Endothelial cell of umbilical vein (primary cell): ENCODE measurements at places on chromosomes 3 and 15. TPM values are rescaled to one million over a fixed set of nuclear protein-coding genes. Genes with fewer than 3 reads are reported as not detected.

GRCh38 chr15:78034495-78035191 is 42.9 kb downstream of the TBC1D2B start:
- peak; percentile 42 for DNase-seq

DNA sequence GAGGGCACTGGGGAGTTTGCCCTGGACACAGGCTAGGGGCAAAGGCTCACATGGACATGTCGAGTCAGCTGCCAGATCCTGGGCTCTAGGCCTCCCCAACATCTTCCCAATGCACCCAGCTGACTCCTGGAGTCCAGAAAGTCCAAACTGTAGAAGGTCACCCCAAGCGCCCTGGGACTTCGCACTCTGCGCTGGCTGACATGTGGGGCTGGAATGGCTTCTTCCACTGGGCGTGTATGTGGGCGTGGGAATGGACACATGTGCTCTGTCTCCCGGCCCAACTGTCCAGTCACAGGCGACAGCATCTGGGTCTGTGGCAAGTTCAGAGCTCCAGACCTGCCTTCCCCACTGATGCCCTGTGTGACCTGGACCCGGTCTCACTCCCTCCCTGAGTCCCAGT is 13.2 kb upstream of the FURIN start:
- no peak for DNase-seq

GRCh38 chr3:73447111-73447510 is 177.6 kb downstream of the PDZRN3 start:
- DNase-seq, result no peak

GRCh38 chr3:65781594-65781993 is 257.1 kb downstream of the MAGI1 start:
- no peak for DNase-seq

DNA sequence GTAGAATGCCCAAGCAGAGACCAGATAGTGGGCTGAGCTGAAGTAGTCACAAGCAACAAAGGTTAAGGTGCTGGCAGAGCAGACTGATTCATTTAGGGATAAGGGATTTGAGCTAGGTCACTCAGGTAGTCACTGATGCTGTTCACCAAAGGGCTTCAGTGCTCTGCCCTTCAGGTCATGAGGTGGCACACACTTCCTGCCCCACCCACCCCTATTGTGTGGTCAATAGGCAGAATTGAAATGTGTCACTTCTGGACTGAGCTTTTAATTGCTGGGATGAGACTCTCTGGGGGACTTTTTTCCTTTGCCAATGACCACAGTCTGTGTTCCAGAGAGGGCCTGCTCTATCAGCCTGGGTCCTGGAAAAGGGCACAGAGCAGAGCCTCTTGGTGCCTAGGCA is 2.9 kb upstream of the DIS3L start:
- DNase-seq, result no peak

GRCh38 chr3:114455432-114455831 is 161.6 kb downstream of the TIGIT start:
- no peak for DNase-seq

GRCh38 chr3:52429031-52429430 is 15.9 kb downstream of the SEMA3G start:
- DNase-seq, result no peak

- DNase-seq, result no peak
Observed at GRCh38 chr15:90677807-90678790, 39.0 kb upstream of the BLM start.

GRCh38 chr15:61831505-61831921 is 228.7 kb downstream of the VPS13C start:
- no peak for DNase-seq

GRCh38 chr3:140748903-140749302 is 71.0 kb downstream of the TRIM42 start:
- no peak for DNase-seq

DNA sequence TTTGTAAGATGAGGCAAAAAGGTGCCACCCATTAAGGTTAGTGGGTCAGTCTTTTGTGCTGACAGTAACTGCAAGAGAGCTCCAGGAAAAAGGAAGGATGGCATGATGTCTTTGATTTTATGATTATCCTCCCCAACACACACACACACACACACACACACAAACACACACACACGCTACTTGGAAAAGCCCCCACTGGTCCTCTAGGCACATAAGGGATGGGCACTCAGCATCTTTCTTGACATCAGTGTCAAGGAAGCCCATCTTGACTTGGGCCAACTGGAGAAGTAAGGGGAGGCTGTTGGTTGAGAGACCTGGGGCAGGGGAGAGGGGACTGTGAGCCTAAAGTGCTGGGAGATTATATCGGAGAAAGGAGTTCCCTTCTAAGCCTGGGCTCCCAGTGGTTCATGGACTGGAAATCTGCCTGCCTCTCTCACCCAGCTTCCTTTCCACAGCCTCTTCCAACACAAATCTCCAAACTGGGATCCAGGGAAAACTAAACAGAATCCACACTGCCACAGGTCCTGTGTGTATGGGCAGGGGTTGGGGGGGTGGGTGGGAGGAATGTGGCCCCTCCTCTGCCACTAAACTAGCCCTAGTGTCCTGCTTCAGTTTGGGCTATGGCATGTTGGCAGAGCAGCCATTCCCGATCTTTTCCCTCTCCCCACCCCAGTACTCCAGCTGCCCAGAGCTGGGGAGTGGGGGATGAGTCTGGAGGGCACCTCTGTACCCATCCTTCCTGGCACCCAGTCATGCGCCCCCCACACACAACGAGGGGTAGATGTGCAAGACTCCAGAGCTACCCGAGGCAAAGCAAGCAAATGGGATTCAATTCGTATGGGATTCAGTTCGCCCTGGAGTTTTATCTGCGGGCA is 1.6 kb downstream of the AMOTL2 start:
- no peak for DNase-seq

DNA sequence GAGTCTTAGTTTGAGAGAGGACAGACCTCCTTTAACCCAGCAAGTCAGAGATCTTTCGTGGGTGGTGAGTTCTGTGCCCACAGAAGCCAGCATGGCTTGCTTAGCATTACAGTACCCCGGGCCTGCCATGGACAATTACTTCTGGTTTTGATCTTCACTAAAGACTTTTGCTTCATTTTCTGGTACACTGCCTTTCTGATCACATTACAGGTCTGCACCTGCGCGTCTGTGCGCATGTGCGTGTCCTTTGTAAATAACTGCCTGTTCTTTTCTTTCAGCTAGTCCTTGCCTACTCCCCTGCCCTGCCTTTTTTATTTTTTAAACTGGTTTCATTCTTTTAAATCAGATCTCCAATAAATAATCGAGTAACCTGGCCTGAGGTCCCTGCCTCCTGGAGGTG is 57.1 kb upstream of the CMTM8 start:
- DNase-seq, result no peak

DNA sequence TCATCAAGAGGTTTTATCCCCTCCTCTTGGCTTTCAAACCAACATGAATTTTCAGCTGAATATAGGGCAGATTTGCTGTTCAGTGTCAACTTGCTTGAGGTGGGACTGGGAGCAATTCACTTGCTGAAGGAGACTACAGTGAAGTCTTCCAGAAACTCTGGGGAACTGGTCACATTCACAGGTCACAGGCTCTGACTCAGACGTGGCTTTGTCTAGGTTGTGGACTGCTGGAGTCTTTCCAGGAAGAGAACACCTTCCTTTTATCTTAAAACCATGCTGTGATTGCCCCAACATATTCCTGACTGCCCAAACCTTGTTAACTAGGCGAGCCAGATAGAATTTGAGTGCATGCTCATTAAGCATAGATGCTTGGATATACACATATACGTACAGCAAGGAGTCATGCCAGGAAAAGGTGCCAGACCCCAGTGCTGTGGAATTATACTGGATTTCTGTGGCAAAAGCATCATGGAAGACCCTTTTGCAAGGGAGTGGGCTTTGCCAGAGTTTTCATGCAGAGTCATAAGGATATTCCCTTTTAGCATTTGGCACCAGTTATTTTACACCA is 399.1 kb upstream of the TBL1XR1 start:
- peak; percentile 16 for DNase-seq

DNA sequence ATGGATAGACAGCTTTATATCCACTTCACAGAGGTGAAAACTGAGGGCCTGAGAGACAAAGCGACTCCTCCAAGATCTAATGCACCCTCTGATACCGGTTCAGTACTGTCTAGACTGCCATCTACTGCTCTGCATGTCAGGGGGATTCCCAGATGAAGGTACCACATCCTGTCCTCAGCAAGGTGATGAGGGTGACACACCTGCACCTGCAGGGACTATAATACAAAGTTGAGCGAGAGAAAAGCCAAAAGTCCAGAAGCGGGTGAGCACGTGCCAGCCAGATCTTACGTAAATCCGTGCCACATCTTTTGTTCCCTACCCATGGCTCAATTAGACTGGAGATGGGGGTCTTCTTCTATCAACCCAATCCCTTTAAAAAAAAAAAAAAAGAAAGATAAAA is 32.4 kb upstream of the HES1 start:
- DNase-seq, result no peak

- DNase-seq, result no peak
Observed at GRCh38 chr3:38598791-38599190, 50.7 kb downstream of the SCN5A start.

Gene CYP8B1
- not detected in 2 replicates for total RNA-seq

Gene CPEB1
- total RNA-seq, result not detected in 2 replicates

Gene ETV5
- 40.9 and 43.4 TPM in 2 replicates for total RNA-seq
